Stimulated activated CD4-positive, alpha-beta T cell treated with anti-CD3 and anti-CD28 coated beads, Interleukin-15, amount 100 ng/mL, for 1 hour (primary cell): ENCODE measurements at places on chromosomes 5 and 9.

- no peak for DNase-seq
These were observed 146.8 kb downstream of the SIL1 start for GRCh38 chr5:139051392-139051791.

DNA sequence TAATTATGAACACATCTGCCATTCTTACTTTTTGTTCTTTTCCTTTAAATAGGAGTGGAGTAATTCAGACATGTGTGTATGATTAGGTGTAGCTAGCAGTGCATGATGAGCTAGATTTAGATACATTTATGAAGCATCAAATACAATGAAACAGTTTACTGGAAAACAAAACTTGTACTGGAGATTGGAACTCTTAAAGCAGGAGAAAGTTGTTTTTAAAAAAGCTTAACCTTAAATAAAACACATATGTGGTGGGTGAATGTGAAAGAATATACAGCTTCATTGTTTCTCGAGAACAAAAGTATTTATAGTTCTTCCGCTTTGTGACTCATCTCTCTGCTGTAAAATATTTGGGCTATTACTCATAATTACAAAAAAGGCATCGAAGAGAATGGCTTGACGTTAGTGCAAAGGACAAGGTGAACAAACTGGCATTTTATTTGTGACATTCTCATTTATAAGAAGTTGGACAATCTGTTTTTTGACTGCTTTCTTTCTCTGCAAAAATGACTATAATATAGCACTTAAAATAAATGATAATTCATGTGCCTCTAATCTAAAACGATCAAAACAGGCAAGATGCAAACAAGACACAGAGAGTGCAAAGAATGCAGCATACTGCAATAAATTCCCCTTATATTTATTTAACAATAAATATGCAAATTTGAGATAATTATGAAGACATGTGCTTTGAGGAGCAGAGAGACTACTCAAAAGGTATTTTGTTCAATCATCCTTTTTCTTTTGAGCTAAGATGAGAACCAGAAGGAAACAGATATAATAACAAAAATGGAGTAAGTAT, 478.8 kb downstream of the CETN3 start:
- DNase-seq, result no peak

GRCh38 chr9:136177224-136177623, 27.7 kb downstream of the LHX3 start:
- DNase-seq, result no peak

GRCh38 chr5:140025736-140026135, 17.4 kb downstream of the NRG2 start:
- DNase-seq, result no peak

GRCh38 chr9:135102331-135102730, 14.9 kb downstream of the OLFM1 start:
- DNase-seq, result no peak

GRCh38 chr9:89515416-89515815, 17.5 kb upstream of the SEMA4D start:
- DNase-seq, result no peak

DNA sequence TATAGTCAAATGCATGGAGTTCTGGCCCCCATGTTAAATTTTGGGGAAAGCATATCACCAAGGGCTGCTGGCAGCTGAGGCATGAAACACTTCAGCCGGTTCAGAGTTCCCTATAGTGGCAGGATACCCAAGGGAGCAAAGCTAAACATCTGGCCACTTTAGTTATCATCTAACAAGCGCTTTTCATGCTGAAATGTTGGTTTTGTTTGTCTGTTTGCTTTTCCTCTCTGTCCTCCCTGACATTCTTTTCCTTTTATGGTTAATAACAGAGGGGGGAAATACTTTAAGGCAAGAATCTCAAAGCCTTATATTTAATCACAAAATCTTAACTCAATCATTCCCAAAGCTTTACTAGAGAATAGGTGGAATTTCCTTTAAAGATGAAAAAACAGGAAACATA, 11.9 kb downstream of the APBA1 start:
- DNase-seq, result no peak

- DNase-seq, result peak; percentile 39
These were observed 1.1 kb downstream of the RELL2 start for GRCh38 chr5:141637767-141638419.
